ENCODE measurements at places on chromosomes 7 and 10. TPM values are rescaled to one million over a fixed set of nuclear protein-coding genes. Genes with fewer than 3 reads are reported as not detected.

The YAE1 gene
- 5.0 TPM for total RNA-seq

GRCh38 chr7:17230099-17230807 is 68.2 kb upstream of the AHR start:
- DNase-seq, result no peak

DNA sequence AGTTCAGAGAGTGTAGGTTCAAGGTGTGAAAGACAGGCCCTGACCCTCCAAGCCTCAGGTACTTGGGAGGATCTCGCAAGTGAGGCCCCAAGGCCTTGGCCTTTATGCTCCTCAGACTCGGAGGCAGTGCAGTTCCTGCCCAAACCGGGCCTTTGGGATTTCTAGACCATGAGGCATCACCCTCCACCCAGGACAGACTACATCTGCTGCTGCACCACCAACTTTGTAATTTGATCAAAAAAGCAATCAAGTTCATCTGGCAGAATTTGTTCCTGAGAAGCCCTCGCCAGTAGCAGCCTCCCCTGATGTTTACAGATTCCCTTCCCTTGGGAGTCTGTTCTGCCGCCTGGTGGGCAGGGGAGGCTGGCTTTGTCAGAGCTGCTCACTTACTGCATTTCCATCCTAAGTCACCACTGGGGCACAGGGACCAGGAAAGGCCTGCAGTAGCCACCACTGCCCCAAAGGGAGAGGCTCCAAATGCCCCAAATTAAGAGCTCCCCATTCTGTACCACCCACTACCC is 2.1 kb downstream of the CAMK2G start:
- DNase-seq, result no peak

GRCh38 chr10:33042565-33042964 is 84.5 kb upstream of the ITGB1 start:
- DNase-seq, result no peak

DNA sequence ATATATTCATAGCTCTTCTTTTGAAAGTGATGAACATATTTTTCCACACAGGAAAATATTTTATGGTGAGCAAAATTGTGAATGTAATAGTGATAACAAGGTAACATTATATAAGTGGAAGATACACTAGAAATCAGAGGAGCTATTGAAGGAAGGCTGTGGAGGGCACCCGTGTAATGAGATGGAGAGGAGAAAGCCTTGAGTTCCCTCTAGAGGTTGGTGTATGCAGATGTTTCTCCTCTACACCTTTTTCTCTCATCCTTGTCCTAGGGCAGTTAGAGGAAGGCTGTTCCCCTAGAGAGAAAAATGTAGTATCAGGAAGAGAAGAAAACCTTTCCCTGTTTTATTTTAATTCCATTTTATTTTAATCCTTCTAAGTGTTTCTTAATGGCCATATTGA is 54.6 kb upstream of the NRG3 start:
- DNase-seq, result no peak

GRCh38 chr10:102438374-102438773 is 6.0 kb upstream of the CUEDC2 start:
- no peak for DNase-seq

GRCh38 chr7:47937065-47937687 is 11.1 kb downstream of the PKD1L1 start:
- no peak for DNase-seq
